H1 (cell line): ENCODE measurements at places on chromosomes 1 and 21.

DNA sequence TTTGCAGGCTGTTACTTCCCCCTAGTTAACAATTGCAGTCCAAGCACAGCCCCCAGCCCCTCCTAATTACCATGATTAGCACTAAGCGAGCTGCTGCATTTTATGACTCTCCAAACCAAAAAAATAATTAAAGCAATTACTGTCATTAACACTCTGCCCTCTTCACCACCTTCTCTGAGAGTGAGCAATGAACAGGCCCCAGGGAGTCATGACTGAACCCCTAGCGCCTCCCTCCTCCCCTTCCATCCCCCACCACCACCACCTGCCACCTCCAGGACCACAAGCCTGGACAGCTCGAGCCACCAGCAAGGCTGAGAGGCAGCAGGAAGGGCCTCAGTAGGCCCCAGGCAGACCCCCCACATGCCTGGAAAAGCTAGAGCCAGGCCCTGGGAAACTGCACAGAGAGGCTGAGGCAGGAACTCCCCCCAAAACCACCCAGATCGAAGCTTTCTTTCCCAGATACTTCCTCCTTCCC, 35.5 kb upstream of the ZC3H12A start:
- DNase-seq = no peak

GRCh38 chr1:4292861-4293260, 361.5 kb upstream of the AJAP1 start:
- DNase-seq = no peak

DNA sequence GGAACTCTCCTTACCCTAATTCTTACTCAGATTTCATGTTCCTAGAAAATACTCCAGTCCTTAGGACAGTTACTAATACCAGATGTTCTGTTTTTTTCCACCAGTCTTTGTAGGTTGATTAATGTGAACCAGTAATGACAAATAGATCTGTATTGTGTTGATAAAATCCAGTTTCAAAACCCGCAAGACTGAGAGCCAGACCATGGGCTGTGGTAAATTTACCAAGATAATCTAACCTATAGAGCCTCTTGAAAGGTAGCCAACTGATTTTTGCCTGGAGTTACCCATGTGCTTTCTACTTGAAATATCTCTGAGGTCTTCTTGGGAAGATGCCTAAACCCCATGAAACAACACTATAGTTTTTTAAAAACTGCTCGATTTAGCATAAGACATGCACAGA, 46.5 kb upstream of the CDC7 start:
- no peak for DNase-seq

DNA sequence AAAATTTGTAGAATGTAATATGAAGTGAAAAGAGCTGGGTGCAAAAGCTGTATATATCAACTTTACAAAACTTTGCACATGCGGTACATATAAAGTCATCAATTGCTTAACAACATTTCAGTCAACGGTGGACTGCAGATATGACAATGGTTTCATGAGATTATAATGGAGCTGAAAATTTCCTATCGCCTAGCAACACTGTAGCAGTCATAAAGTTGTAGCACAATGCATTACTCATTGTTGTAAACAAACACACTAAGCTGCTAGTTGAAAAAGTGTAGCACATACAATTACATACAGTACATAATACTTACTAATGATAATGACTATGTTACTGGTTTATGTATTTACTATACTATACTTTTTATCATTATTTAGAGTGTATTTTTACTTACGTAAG, 64.0 kb downstream of the RGS7 start:
- DNase-seq = no peak

DNA sequence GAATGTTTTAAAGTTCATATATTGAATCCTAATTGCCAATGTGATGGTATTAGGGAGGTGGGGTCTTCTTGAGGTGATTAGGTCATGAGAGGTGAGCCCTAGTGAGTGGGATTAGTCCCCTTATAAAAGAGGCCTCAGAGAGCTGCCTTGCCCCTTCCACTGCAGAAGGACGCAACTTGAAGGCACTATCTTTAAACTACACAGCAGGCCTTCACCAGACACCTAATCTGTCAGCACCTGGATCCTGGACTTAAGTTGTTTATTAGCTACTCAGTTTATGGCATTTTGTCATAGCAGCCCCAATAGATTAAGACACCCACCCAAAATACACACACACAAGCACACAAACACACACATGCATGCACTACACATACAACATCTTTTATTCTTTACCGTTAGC, 61.4 kb downstream of the DAB1 start:
- no peak for DNase-seq

GRCh38 chr1:71785000-71785399, 497.3 kb downstream of the NEGR1 start:
- DNase-seq = no peak

DNA sequence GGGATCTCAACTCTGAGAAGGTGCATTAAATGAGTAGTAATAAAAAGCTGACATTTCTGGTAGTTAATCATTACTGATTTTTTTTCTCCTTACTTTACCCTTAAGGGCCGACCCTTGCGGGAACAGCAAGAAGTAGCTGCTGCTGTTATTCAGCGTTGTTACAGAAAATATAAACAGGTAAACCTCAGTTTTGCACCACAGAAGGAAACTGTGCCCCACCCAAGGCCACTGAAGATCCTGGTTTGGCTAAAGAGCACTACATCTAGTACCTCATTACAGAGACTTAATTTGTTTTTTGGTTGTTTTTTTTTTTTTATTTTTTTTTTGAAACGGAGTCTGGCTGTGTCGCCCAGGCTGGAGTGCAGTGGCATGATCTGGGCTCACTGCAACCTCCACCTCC, 23.5 kb upstream of the VAMP3 start:
- no peak for DNase-seq

- DNase-seq = no peak
These were observed 82.1 kb downstream of the MT1HL1 start for GRCh38 chr1:236922190-236922589.

DNA sequence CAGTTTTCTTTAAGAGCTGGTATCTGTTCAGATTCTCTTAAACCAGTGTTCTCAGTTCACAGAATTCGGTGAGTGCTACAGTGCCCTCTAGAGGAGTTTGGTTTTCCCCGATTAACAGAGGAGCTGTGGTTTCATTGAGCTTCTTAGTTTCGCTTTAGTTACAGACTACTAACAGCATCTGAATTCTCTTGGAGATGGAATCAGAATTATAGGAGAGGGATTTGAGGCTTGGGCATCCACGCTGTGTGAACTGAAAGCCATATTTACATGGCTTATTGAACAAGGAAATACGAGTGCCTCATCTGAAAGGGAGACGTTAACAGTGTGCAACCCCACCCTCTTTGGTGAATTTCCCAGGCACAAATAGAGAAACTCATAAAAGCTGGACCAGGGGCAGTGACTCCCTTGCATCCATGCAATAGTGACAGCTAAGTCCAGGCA, 202.0 kb downstream of the USH2A start:
- peak; percentile 58 for DNase-seq

GRCh38 chr1:22816803-22817202, 106.2 kb downstream of the EPHB2 start:
- no peak for DNase-seq

DNA sequence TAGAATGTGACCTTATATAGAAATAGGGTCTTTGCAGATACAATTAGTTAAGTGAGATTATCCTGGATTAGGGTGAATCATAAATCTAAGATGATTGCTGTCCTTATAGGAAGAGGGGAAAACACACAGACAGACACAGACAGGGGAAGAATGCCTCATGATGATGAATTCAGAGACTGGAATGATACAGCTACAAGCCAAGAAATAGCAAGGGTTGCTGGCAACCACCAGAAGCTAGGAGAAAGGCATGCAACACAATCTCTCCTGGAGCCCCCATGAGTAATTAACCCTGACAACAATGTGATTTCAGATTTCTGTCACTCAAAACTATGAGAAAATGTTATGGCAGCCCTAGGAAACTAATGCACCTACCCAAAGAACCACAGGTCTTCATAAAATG, 19.1 kb upstream of the PPIH start:
- DNase-seq = no peak

GRCh38 chr21:14741256-14741655, 195.1 kb upstream of the SAMSN1 start:
- no peak for DNase-seq

DNA sequence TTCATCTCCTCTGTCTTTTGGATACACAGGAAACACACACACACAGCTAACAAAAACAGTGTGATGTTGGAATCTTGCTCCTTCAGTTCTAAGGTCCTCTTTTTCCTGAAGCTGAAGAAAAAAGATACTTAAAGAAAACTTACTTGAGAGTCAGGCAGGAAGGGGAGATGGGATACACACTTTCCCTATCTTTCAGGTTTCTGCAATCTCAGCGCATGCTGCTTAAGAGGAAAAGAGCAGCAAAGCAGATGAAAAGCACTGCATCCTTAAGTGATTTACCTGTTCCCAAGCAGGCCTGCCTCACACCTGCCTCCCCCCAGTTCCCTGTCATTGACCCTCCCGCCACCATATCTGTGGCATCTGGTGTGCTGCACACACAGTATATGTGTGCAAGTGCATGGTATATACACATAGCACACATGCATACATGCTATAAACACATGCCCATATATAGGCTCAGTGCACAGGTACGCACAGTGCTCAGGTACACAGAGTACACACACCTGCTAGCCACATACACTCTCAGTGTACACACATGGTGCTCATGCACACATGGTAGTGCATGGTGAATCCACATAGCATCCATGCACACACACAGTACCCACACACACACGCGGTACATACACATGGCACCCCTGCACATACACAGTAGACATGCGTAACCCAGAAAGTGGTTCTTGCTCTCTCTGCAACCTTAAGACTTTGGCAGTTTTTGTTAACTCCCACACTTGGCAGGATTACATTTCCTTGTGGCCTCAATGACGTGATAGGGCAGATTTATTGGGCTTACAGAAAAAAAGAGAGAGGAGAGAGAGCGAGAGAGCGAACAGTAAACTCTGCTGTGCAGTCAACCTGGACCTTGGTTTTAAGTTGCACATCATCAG, 166.9 kb downstream of the TOMM20 start:
- no peak for DNase-seq

DNA sequence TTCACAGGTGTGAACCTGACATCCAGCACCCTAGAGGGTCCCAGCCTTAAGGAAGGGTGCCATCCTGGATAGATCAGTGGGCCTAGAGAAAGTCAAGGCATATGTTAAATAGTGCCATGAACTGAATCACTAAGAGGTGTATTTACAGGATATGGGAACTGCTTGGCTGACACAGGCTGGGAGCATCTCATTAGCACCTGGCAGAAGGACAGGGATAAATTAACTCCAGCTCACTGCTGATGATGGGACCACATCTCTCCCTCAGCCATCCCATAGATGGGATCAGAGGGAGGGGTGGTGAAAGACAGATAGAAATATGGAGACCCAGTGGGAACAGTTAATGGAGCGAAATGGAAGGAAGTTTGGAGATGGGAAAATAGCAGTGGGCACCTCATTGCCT, 122.0 kb downstream of the IGSF21 start:
- DNase-seq = no peak

GRCh38 chr1:89847191-89847729, 26.4 kb downstream of the LRRC8D start:
- DNase-seq = no peak

DNA sequence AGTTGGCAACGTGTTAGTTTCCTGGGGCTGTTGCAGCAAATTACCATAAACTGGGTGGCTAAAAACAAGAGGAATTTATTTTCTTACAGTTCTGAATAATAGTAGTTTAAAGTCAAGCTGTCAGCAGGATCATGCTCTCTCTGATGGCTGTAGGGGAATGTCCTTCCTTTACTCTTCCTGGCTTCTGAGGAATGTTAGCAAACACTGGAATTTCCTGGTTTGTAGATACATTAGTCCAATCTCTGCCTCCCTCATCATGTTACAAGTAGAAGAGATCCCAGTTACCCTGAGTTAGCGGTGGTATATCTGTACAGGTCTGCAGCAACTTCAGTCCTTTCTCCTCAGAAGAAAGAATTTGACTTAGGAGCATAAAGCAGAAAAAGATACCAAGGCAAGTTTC, 2249.1 kb downstream of the NCAM2 start:
- no peak for DNase-seq

GRCh38 chr1:15941899-15942660, 33.8 kb downstream of the ZBTB17 start:
- no peak for DNase-seq

- no peak for DNase-seq
These were observed 11.1 kb downstream of the STX6 start for GRCh38 chr1:181011301-181012202.

GRCh38 chr21:38848187-38848609, 42.5 kb downstream of the ETS2 start:
- DNase-seq = no peak
